ENCODE measurements at places on chromosomes 4 and X.
A peak's percentile ranks its signal among the peaks of the same experiment; 100 is the strongest.

GRCh38 chr4:175453456-175453855 is 358.6 kb downstream of the GPM6A start:
- DNase-seq = no peak

GRCh38 chr4:8653326-8654000 is 60.9 kb downstream of the CPZ start:
- DNase-seq = no peak

GRCh38 chr4:43380093-43380492 is 487.6 kb downstream of the GRXCR1 start:
- no peak for DNase-seq

- DNase-seq = no peak
Measured at GRCh38 chr4:61628282-61628681, 428.2 kb downstream of the ADGRL3 start.

- no peak for DNase-seq
Measured at GRCh38 chrX:49282647-49283011, 13.0 kb downstream of the PPP1R3F start.

- DNase-seq = no peak
Measured at GRCh38 chr4:158621729-158622128, 50.0 kb downstream of the C4orf46 start.

DNA sequence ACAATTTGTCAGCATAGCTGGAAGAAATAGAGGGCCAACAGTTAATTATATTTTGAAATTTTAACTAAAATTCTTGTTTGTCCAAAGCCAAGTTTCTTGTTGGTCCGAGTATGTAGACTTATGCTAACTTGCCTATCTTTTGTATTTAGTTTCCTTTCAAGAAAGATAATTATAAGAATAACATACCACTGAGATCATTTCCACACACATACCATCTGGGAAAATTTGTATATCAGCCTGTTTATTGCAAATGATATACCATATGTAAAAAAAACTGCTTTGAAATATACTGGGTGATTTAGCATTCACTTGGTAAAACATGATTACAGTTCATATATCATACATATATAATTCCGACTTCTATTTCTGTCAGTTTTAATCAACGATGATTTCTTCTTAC is 84.7 kb upstream of the ANKRD50 start:
- DNase-seq = no peak

GRCh38 chr4:2085496-2085901 is 26.4 kb downstream of the NAT8L start:
- DNase-seq = no peak

DNA sequence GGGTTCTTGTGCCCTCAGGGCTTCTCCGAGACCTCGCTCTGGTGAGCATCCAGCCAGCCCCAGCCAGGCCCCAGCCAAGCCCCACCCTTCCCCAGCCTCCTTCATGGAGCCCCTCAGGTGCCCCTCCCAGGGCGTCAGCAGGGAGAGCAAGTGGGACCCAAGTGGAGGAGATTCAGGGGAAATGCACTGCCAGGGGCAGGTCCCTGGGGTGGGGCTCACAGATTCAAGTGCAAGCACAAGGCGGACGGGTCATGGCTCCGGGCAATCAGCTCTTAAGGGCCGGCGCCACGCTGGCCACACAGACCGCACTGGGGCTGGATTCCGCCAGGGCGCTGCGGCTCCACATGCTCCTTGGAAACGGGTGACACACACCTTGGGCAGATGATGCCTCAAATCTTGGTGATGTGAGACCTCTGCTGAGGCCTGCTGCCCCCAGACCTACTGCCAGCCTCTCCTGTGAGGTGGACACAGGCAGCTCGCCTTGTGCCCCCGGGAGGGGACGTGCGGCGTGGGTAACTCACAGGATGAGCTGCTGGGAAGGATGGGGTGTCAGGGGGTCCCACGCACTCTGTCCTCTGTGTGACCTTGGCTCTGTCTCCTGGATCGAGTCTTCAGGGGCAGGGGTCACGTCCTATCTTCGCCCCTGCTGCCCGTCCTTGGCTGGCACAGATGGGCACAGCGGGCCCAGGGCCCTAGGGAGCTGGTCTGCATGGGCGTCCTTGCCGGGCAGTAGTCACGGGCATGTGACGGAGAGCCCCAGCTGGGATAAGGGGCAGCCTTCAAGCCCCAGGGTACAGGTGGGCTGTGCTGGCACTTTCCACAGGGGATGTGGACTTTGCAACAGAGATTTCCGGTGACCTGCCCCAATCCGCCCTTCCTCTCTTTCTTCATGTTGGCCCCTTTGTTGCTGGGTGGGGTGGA is 17.1 kb downstream of the NAT8L start:
- DNase-seq = no peak

GRCh38 chr4:165208221-165208652 is 876 bp downstream of the KLHL2 start:
- DNase-seq = no peak

GRCh38 chrX:124085063-124085462 is 123.6 kb downstream of the STAG2 start:
- DNase-seq = no peak

GRCh38 chrX:47047989-47048388 is 30.3 kb upstream of the RGN start:
- no peak for DNase-seq

GRCh38 chr4:37749398-37749988 is 63.3 kb upstream of the RELL1 start:
- DNase-seq = no peak

DNA sequence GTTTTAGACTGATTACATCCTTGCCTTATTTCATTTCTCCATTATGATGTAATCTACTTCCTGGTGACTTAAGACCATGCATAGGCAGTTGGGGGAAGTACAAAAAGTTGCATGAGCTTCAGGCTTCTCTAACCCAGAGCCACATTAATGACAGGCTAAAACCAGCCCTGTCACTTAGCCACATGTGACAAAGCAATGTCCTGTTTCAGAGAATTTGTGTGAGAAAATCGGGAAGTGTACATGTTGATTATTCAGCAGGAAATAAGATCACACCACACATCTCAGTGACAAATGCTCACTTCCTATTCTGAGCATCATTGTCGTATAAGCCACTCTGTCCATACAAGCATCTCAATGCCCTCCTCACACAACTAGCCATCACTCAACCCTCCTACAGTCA is 98.5 kb upstream of the MAGEB16 start:
- DNase-seq = no peak

GRCh38 chr4:55255179-55255578 is 90.9 kb upstream of the SRD5A3 start:
- DNase-seq = no peak

DNA sequence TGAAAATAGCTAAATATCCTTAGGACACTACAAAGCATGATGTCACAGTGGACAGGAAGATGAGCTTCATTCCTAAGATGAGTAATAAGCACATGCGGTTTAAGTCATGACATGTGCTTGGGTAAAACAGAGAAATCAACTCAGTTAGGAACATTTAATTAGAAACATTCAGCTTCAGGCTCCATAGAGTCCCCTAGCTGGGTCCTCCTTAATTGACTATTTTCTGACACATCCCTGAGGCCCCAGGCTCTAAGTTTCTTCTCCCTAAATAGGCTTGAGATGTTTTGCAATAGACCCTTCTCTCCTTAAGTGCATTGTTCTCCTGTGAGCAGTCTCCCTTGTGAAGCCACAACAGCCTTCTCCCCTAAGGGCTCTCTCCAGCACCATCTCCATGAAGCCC is 70.4 kb upstream of the ANXA3 start:
- DNase-seq = no peak

GRCh38 chr4:10458177-10458576 is 951 bp upstream of the ZNF518B start:
- no peak for DNase-seq

DNA sequence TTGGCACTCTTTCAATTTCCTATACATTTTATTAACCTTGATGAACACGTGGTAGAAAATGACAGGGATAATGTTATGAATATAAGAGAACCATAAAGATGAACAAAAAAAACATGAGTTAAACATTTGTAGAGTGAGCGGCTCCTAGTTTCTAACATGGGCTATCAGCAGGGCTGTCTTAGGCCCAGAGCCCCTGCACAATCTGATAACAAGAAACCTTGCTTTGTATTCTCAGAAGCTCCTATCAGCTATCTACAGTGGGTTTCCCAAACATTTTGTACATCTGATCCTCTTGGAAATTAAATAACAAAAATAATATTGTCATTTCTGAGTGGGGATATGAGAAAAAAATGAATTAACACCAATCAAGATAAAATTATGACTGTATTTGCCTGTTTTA is 10.6 kb upstream of the RBPJ start:
- no peak for DNase-seq

- DNase-seq = no peak
Measured at GRCh38 chr4:169993531-169993930, 32.7 kb downstream of the MFAP3L start.

GRCh38 chr4:189131118-189131517 is 809.6 kb upstream of the FRG1 start:
- DNase-seq = no peak

- no peak for DNase-seq
Measured at GRCh38 chr4:7334521-7335275, 100.0 kb downstream of the PSAPL1 start.

DNA sequence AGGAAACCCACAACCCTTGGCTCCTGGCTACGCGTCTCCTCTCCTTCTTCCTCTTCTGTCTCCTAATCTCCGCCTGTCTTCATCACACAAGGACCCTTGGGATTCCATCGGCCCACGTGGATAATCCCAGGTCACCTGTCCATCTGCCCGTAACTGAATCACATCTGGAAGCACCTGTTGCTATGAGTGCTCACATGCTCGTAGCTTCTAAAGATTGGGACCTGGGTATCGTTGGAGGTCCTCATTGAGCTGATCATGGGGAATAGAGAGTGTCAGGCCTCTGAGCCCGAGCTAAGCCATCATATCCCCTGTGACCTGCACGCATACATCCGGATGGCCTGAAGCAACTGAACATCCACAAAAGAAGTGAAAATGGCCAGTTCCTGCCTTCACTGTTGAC is 175.4 kb downstream of the SHOX start:
- no peak for DNase-seq

DNA sequence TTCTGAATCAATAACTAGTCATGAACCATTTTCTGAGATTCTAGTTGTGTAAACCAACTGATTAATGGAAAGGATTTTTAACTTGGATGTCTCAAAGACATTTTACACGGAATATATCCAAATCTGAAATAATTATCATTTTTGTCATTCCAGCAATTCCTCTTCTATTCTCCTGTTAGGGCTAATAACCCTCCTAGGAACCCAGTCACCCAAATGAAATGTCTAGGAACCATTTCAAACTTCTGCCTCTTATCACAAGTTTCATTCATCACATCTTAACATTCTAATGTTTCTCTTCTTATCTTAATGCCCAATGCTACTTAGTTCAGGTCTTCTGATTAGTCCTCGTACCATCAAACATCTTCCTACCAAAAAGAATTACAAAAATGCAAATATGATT is 639.8 kb downstream of the DMD start:
- DNase-seq = no peak

GRCh38 chrX:132409780-132410556 is 78.9 kb downstream of the MBNL3 start:
- DNase-seq = no peak

GRCh38 chr4:47662975-47663374 is 174.9 kb downstream of the CORIN start:
- no peak for DNase-seq

GRCh38 chrX:47644557-47645091 is 5.7 kb downstream of the ELK1 start:
- DNase-seq = no peak

DNA sequence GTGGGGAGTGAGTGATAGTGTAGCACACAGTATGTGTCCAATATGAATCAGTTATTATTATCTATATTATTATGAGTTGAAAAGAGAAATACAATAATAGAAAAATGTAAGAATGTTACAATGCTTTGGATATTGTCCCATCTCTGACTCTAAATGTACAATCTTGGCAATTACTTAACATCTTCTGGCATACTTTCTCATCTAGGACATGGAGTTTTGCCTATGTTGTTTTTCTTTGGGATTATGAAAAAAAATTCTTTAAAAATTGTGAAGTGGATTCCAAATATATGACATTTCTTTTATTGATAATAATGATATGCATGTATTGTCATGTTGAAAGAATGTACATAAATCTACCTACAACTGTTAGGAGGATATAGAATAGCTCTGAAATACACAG is 84.1 kb downstream of the TBCK start:
- no peak for DNase-seq

DNA sequence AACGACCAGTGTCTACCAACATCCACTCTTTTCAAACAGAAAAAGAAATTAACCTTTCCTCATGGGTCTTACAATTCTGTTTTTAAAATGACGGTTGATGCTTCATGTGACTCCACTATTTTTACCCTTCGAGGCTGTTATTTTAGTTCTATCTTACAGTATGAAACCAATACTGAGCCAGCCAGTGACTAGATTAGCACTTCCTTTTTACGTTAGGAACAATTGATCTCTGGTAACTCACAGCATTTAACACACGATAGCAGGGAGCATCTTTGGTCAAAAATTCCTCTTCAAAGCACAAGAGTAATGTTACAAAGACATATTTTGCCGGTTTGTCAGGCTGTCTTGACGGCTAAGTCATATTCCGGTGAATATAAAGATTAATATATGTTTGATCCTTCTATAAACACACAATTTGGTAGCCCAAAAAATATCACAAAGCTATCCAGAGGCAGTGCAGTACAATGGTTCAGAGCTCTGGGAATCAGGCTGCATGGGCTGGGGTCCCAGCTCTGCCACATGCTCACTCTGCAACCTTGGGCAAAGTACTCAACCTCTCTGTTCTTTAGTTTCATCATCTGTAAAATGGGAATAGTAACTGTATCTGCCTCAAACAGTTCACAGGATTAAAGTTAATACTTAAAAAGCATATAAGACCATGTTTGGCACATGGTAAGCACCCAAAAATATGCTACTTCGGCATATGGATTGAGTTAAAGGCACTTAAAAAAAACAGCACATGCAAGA is 62.9 kb upstream of the TXK start:
- no peak for DNase-seq

GRCh38 chr4:11593576-11594116 is 165.0 kb upstream of the HS3ST1 start:
- peak; percentile 21 for DNase-seq

DNA sequence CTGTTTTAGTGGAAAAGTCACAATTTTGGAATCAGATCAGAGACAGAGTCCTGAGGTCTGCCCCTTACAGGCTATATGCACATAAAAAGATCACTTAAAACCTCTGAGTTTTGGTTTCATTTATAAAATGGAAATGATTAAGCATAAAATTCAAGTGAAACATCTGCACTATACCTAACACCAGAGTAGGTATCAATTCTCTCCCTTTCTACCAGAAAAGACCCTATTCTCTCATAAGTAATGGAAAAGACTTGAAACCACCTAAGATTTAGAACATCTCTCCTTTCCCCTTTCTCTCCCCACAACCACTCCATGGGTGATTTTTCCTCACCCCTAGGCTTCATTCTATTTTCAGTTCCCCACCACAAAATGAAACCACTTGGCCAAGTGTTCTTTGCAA is 907 bp downstream of the LHFPL1 start:
- no peak for DNase-seq

GRCh38 chr4:127642169-127642568 is 9.4 kb downstream of the INTU start:
- DNase-seq = no peak

GRCh38 chr4:152979731-152980330 is 43.7 kb downstream of the FHDC1 start:
- no peak for DNase-seq
